ENCODE measurements at places on chromosomes 6 and 20.

DNA sequence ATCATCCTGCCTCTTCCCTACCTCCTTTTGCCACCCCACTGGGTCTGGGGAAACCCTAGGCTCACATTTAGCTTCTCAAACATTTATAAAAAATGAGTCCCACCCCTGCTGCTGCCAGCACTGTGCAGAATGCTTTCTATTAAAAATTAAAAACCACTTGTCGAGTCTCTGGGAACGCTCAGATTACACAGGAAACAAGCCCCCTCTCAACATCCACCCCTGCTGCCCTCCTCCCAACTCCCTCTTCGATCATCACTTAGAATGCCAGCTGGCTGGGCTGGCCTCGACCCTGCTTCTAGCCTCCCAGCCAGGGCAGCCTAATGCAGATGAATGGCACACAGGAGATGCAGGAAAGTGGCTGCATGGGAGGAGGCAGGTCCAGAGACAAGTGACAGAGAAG lies 75.8 kb downstream of the CDH22 start:
- peaks cover 56% of the 10 kb centered on the region for H3K27me3 ChIP-seq
- H3K36me3 ChIP-seq: no peaks in the 10 kb centered on the region
- peaks cover 1% of the 10 kb centered on the region for H3K4me1 ChIP-seq
- H3K4me3 ChIP-seq: no peak overlapping the region
- no peak for DNase-seq
- H3K27ac ChIP-seq: no peak overlapping the region

GRCh38 chr20:14055127-14055742 lies 59.9 kb downstream of the MACROD2 start:
- H3K4me1 ChIP-seq: no peaks in the 10 kb centered on the region
- H3K4me3 ChIP-seq: no peak overlapping the region
- no peaks in the 10 kb centered on the region for H3K36me3 ChIP-seq
- H3K27ac ChIP-seq: no peak overlapping the region
- no peak for DNase-seq

DNA sequence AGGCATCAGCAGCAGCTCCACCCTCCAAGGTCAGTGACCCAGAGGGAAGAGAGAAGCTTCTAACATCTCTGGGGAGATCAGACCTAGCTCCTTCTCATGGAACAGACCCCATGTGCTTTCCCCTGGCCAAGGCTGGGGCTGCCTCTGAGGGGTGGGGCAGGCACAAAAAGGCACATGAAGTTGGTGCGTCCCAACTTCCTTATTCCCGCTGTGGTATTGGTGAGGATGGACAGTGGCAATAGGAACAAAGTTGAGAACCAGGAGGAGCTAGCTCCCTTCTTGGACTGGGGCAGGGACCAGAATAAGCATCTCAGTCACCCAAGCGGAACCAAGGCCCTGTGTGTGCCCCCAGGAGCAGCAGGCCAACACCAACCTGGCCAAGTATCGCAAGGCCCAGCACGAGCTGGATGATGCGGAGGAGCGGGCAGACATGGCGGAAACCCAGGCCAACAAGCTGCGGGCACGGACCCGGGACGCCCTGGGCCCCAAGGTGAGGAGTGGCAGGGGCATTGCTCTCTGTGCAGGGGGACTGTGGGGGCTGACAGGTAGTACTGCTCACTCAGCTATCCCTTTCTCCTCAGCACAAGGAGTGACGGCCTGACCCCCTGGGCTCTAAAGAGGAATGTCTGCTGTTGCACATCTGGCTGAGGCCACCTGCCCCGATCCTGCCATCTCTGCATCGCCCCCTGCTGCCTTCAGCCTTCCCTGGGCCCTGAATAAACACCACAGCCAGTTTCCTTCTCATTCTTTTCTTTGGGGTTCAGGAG lies 46.1 kb downstream of the MYH7B start:
- H3K4me3 ChIP-seq: no peak overlapping the region
- H3K36me3 ChIP-seq: peaks cover 20% of the 10 kb centered on the region
- DNase-seq: no peak
- peaks cover 5% of the 10 kb centered on the region for H3K4me1 ChIP-seq

DNA sequence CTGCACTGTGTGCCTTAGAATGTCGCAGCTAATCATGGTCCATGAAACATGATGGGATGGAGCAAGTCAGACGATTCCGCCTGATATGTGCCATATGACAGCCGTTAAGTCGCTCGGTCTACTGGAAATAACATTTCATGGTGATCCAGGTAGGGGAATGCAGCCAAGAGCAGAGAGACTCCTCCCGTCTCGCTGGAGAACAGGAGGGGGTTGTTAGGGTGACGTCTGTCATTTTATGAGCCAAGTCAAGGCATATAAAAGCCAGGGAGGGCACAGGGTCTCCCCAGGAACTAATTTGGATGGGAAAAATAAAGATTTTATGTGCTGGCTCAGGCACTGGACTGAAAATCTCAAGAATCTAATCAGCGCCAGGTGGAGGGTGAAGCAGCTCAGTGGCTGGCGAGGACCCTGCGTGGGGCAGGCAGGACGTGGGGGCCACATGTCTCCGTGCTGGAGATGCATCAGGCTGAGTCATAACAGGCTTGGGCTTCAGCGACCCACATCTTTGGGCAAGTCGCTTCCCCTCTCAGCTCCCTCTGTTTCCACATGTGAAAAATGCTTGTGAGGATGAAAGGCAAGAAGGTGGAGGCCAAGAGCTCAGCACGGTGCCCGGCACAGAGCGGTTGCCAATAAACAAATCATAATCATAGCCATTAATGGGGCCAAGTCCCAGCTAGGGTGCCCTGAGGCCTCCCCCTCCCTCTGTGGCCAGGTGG lies 234.6 kb downstream of the ANKRD60 start:
- peaks cover 24% of the 10 kb centered on the region for H3K27me3 ChIP-seq
- H3K4me3 ChIP-seq: no peak overlapping the region
- no peaks in the 10 kb centered on the region for H3K36me3 ChIP-seq
- no peaks in the 10 kb centered on the region for H3K4me1 ChIP-seq
- no peak overlapping the region for H3K27ac ChIP-seq
- DNase-seq: no peak

- H3K4me3 ChIP-seq: no peak overlapping the region
- H3K27me3 ChIP-seq: no peaks in the 10 kb centered on the region
These were observed 253.6 kb downstream of the ARID1B start for GRCh38 chr6:157030755-157031154.

DNA sequence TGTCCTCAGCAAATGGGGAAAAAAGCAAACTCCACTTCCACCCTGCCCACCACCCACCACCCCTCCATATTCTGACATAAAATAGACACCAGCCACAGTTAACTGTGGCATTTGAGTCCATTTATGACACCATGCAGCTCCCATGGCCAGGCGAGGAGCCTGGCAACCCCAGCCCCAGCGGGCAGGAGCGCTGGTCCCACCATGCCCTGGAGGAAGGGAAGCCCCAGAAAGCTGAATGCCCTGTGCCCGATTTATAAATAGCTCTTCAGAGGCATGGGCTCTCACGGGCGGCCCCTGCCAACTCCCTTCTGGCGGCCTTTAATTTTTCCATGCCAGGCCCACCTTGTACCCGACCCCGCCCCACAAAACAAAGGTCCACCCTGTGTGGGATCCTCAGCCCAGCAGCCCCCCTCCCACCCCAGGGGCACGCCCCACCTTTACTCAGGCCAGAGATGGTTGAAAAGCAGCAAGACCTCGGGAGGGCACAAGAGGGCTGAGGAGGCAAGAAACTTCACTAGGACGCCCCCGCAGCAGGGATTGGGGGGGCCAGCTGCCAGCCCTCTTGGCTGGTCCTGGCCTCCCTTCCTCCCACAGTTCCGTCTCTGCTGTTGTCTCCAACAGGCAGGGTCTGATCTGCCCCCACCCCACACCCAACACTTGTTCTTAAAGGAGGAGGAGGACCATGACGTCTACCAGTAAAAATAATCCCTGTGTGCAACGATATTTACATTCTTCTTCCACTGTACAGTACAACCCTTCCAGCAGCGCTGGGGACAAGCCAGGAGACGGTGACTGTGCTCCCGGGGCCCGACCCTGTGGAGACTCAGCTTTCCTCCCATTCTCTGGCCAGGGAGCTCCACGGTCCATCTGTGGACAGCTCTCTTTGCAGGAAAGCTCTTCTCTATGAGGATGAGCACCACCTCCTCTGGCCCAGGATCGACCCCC lies 115.6 kb upstream of the CDYL start:
- peaks cover 1% of the 10 kb centered on the region for H3K4me1 ChIP-seq
- peaks cover 18% of the 10 kb centered on the region for H3K27me3 ChIP-seq
- DNase-seq: no peak
- no peak overlapping the region for H3K27ac ChIP-seq
- H3K4me3 ChIP-seq: no peak overlapping the region

GRCh38 chr6:143400258-143401067 lies 50.0 kb downstream of the ADAT2 start:
- H3K4me1 ChIP-seq: peaks cover 24% of the 10 kb centered on the region
- peak overlapping the region; percentile 42 for H3K4me3 ChIP-seq
- DNase-seq: no peak
- no peaks in the 10 kb centered on the region for H3K36me3 ChIP-seq

- H3K4me3 ChIP-seq: no peak overlapping the region
- no peaks in the 10 kb centered on the region for H3K4me1 ChIP-seq
- peaks cover 1% of the 10 kb centered on the region for H3K27me3 ChIP-seq
- H3K36me3 ChIP-seq: peaks cover 8% of the 10 kb centered on the region
These were observed 273.4 kb upstream of the CITED2 start for GRCh38 chr6:139647841-139648240.

- H3K27ac ChIP-seq: peak overlapping the region; percentile 80
- peaks cover 47% of the 10 kb centered on the region for H3K4me1 ChIP-seq
- DNase-seq: no peak
- no peaks in the 10 kb centered on the region for H3K27me3 ChIP-seq
These were observed 300.3 kb downstream of the NRN1 start for GRCh38 chr6:5706124-5707033.

DNA sequence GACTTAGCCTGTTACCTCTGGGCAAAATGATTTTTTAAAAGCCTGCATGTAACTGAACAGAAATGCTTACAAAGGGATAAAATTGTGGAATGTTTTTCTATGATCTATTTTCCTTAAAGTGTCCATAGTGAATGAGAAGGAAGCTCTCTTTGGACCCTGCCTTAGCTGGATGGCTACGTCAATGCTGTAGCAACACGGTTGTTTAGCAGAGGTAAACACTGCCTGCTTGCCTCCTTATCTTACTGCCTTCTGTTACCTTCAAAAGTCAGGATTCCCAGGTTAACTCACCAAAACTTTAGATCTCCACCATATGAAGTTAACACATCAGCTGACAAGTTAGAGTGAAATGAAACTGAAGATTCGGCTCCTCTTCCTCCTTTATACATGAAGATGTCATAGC lies 402.6 kb downstream of the SAMD5 start:
- no peak for DNase-seq
- no peak overlapping the region for H3K4me3 ChIP-seq
- H3K27me3 ChIP-seq: no peaks in the 10 kb centered on the region
- no peak overlapping the region for H3K27ac ChIP-seq
- H3K36me3 ChIP-seq: no peaks in the 10 kb centered on the region
- no peaks in the 10 kb centered on the region for H3K4me1 ChIP-seq

DNA sequence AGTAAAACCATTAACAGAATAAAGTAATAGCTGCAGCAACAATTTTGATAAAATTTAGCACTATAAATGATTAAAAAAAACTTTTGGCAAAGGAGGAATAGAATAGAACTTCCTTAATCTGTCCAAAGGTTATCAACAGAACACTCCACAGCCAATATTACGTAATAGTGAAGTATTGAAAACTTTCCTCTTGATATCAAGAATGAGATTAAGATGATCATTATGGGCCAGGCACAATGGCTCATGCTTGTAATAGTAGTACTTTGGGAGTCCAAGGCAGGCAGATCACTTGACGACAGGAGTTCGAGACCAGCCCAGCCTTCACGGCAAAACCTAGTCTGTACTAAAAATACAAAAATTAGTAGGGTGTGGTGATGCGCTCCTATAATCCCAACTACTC lies 26.0 kb downstream of the SOBP start:
- H3K27ac ChIP-seq: no peak overlapping the region
- H3K4me1 ChIP-seq: no peaks in the 10 kb centered on the region
- DNase-seq: no peak
- peaks cover 7% of the 10 kb centered on the region for H3K27me3 ChIP-seq
- H3K4me3 ChIP-seq: no peak overlapping the region

- no peak for DNase-seq
- peak overlapping the region; percentile 97 for H3K27ac ChIP-seq
- H3K36me3 ChIP-seq: peaks cover 18% of the 10 kb centered on the region
- H3K27me3 ChIP-seq: no peaks in the 10 kb centered on the region
- peak overlapping the region; percentile 71 for H3K4me3 ChIP-seq
These were observed 23.6 kb upstream of the RIPOR2 start for GRCh38 chr6:24959319-24959718.

DNA sequence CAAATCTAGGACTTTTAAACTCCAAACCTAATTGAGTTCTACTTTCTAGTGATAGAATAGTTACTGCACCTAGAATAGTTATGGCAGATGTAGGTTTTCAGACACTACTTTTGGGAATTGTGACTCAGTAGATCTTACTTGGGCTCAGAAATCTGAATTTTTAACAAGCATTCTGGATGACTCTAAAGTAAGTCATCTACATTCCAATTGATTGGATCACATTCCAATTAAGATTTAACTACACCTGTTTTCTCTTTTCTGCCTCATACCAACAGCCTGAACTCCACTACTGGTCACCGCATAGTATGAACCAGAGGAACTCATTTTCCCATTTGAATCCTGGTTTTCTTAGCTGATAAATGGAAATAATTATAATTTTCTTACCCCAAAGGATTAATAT lies 49.5 kb upstream of the TFAP2D start:
- no peak for DNase-seq
- H3K27me3 ChIP-seq: no peaks in the 10 kb centered on the region
- no peak overlapping the region for H3K4me3 ChIP-seq
- no peak overlapping the region for H3K27ac ChIP-seq
- no peaks in the 10 kb centered on the region for H3K4me1 ChIP-seq

DNA sequence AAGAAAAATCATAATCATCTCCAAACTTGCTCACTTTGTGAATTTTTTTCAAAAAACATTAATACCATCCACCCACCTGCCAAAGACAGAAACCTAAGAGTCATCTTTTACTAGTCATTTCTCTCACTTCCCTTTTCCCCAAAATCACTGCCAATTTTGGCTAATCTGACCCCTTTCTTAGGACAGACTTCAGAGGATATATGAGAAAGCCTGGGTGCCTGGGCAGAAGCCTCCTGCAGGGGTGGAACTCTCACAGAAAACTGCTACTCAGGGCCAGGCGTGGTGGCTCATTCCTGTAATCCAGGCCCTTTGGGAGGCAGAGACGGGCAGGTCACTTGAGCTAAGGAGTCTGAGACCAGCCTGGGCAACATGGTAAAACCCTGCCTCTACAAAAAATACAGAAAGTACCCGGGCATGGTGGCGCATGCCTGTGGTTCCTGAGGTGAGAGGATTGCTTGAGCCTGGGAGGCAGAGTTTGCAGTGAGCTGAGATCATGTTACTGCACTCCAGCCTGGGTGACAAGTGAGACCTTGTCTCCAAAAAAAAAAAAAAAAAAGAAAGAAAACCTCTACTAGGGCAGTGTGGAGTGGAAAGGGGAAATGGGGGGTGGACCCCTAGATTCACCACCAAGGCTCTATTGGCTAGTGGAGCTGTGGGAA lies 3.8 kb downstream of the DEK start:
- peak overlapping the region; percentile 2 for H3K4me3 ChIP-seq
- H3K36me3 ChIP-seq: peaks cover 10% of the 10 kb centered on the region
- peaks cover 55% of the 10 kb centered on the region for H3K4me1 ChIP-seq
- peak overlapping the region; percentile 96 for H3K27ac ChIP-seq
- no peak for DNase-seq

GRCh38 chr6:80540700-80541099 lies 434.2 kb downstream of the BCKDHB start:
- no peaks in the 10 kb centered on the region for H3K4me1 ChIP-seq
- no peak for DNase-seq
- no peaks in the 10 kb centered on the region for H3K36me3 ChIP-seq
- no peak overlapping the region for H3K27ac ChIP-seq

Data from naive thymus-derived CD8-positive, alpha-beta T cell (primary cell).